ENCODE measurements at places on chromosomes 1 and 21.

DNA sequence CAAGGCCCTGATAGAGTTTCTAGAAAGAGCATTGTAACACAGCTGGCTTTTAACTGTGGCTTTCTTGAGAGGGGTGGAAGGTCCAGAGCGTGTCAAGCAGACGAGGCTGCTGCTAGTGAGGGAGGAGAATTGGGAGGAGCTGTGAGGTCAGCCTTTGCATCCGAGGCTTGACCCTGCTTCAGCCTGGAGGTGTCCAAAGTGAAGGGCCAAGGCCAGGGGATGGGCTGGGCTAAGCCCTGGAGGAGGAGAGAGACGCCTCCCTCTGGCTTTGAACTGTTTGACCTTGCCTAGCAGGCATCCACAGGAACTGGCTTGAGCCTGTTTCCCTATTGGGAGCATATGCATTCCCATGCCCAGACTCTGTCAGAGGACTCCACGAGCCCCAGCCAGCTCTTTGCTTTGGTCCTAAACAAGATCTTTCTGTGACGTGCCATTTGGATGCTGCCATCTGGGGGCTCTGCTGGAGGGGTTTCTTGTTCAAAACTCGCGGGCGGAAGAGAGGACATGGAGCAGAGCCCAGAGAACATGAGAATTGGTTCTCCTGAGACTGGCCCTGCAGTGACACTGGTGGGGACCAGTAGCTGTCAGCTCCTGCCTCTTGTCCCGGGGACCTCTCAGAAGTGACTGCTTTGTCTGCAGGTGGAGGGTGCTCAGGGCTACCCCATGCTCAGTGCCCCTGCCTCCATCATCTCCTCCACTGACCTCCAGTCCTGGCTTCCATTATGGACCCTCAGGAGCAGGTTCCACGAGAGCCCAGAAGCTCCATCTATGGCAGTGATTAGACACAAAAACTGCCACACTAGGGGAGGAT is 5.5 kb downstream of the ACTRT2 start:
- DNase-seq: no peak

DNA sequence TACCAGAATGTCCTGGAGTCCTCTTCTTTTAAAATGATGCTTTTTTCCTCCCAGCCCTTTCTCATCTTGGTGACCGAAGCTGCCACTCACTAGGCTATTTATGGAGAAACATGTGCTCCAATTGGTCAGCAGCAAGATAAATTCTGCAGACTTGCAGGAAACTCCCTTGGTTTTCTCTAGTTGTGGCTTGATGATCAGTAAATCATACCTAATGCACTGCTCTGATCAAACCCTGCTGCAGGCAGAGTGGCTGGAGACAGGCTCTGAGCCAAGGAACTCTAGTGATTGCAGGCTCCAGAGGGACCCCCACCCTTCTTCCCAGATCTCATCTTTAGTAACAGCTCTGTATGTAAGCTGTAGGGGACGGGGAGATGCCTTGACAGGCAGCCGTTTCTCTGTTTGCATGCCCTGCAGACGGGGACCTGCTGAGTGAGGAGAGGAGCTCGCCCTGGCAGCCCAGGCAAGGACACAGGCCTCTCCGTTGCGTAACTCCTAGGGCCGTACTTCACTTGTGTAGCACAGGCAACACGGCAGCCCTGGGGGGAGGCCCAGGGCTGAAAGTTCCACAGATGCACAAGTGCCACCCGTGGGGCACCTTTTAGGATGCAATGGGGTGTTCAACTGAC is 14.5 kb downstream of the SLC6A17 start:
- DNase-seq: no peak

DNA sequence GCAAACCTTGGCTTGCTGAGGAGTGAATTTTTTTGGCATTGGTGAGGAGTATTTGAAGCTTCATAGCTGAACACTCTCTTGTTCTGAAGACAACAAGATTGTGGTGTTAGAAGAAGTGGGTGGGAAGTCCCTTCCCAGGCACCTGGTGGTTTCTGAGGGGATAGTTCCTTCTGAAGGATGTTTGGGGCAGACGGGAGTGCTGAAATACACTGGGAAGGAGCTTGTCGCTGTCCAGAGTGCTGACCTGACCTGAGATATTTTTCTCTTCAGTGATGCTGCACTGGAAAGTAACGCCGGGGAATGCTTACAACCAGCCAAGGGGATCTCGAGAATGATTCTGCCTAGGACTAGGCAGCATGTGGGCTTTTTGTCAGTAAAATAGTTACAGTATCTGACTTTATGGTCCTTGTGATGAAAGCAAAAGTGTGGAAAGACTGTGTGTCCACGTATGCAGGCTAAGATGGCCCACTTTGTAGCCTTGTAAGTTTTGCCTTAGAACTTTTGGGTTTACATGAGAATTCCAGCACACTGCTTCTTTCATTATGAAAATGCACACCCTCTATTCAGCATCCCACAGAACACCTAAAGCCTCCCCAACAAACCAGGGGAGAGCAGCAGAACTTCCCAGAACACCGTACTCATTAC is 33.1 kb upstream of the NFASC start:
- no peak for DNase-seq

GRCh38 chr1:206646504-206646903 is 11.2 kb downstream of the DYRK3 start:
- DNase-seq: no peak

DNA sequence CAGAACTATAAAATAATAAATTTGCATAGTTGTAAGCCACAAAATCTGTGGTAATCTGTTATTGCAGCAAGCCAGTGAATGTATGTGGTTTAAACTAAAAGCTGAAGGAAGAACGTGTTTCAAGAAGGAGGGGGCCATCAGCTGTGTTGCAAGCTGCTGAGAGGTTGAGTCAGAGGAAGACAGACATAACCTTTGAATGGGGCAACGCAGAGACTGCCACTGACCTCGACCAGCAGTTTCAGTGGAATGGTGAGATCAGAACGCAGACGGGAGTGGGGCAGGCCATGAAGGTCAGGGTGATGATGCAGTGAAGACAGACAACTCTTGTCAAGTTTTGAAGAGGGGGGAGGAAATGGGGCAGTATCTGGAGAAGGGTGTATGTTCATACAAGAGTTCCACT is 23.2 kb upstream of the QSOX1 start:
- peak; percentile 96 for DNase-seq

GRCh38 chr1:51270751-51271150 is 34.7 kb downstream of the RNF11 start:
- no peak for DNase-seq

DNA sequence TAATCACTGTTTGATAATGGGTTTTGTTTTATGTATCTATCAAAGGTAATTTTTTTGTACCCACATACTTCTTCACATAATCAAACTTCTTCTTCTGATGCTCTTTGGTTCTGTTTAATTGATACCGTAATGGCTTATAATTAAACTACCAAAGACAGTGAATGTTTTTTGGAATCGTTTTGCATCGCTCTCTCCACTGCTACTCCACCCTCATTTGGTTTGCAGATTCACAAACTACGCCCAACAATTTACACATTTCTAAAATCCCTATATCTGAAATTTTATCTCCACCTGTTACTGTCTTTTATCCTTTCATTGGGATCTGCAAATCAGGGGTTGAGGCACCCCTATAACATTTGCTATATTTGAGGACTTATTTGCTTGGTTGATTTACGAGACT is 319.6 kb downstream of the RWDD3 start:
- no peak for DNase-seq

DNA sequence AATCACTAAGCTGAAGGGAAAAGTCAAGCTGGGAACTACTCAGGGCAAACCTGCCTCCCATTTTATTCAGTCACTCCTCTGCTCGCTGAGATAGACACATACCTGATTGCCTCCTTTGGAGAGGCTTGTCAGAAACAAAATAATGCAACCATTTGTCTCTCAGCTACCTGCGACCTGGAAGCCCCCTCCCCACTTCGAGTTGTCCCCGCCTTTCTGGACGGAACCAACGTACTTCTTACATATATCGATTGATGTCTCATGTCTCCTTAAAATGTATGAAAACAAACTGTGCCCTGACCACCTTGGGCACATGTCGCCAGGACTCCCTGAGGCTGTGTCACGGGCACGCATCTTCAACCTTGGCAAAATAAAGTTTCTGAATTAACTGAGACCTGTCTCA is 21.5 kb upstream of the HPDL start:
- DNase-seq: no peak

GRCh38 chr1:91549041-91549735 is 48.5 kb downstream of the CDC7 start:
- no peak for DNase-seq

DNA sequence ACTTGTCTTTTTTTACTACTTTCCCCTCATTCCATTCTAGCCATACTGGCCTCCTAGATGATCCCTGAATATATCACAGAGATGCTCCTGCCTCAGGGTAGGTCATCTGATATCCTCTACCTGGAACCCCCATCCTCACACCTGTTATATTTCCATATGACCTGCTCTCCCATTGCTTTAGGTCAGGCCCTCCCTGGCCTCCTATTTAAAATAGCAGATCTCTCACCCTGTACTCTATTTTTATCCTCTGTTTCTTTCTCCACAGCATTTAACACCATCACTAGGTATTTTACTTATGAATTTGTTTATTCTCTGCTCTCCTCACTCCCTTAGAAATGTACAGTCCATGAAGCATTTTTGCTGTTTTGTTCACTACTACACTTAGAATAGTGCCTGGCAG is 13.6 kb downstream of the PIK3R3 start:
- DNase-seq: no peak

GRCh38 chr21:46604329-46604974 is 430 bp downstream of the S100B start:
- no peak for DNase-seq

DNA sequence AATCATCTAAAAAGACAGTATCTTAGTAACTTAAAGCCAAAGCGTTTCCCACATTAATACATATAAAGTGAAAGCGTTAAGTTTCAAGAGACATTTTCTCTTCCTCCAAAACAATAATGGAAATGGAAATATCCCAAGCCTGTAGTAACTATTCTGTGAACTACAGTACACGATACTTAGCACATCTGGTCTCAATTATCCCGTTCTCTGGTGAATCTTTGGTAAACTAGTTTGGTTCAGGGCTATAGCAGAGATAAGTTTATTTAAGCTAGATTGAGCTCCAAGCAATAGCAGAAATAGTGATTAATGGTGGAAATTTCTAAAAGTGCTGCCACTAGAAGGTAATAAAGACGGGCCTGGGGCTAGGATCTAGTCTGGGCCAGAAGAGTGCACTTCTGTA is 55.2 kb downstream of the PCNX2 start:
- no peak for DNase-seq

- no peak for DNase-seq
Observed at GRCh38 chr1:40389871-40390560, 16.5 kb downstream of the SMAP2 start.

DNA sequence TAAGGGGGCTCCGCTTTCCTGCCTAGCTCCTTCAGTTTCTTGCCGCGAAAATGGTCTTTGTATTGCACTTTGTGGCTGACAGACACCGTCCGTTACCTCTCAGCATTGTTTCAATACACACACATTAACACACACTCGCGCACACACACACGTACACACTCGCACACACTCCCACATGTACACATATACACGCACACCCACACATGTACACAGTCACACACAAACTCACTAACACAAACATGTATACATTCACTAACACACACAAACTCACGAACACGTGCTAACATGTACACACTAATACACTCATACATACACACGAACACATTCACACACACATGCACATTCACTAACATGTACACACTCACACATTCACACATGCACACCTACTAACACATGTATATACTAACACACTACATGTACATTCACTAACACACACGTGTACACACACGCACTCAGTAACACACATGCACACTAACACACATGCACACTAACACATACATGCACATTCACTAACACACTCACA is 48.9 kb downstream of the PSMG1 start:
- no peak for DNase-seq

GRCh38 chr1:201745023-201745422 is 83.9 kb upstream of the IPO9 start:
- DNase-seq: no peak

DNA sequence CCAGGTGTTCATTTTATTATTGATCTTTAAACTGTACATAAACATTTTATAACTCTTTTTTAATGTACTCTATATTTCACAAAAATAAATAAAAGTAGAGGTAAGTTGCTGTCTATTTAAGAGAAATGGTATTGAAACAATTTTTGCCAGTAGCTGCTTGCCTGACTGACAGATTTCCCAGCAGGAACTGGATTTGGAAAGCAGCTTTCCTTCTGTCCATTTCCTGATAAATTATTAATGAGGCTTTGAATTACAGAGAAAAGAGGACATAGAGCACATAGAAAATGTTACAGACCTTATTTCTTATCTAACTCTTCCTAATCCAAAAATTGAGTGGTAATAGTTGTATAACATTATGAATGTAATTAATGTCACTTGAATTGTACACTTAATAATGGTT is 79.7 kb upstream of the BCL10 start:
- DNase-seq: no peak

DNA sequence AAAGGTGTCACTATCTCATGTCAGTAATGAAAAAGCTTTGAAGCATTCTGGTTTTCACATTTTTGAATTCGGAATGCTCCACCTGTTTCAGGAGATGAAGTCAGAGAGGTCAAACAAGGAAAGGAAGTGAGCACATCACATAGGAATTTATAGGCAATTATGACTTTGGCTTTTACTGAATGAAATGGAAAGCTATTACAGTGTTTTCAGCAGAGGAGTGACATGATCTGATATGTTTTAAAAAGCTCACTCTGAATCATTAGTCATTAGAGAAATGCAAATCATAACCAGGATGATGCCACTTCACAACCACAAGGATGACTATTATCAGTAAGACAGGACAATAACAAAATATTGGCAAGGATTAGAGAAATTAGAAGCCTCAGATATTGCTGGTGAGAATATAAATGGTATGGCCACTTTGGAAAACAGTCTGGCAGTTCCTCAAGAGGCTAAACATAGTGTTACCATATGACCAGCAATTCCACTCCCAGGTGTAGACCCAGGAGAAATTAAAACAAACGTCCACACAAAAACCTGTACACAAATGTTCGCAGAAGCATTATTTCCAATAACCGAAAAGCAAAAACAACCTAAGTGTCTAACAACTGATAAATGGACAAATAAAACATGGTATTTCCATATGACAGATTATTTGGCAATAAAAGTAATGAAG is 7.5 kb downstream of the TAF1A start:
- no peak for DNase-seq

GRCh38 chr1:115063228-115063901 is 25.9 kb downstream of the TSPAN2 start:
- DNase-seq: no peak

DNA sequence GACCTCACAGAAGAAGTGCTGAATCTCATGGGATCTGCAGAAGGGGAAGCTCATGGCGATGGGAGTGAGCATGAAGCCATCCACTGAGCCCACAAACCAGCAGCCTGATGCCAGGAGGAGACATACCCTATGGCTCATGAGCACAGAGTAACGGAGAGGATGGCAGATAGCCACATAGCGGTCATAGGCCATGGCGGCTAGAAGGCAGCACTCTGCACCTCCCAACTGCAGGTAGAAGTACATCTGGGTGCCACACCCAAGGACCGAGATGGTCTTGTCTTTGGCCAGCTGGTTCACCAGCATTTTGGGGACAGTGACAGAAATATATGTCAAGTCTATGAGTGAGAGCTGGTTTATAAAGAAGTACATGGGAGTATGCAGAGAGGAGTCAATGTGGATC is 4.3 kb downstream of the OR2T10 start:
- DNase-seq: no peak
